Right cardiac atrium (tissue), 5 donors: ENCODE measurements at places on chromosomes 2 and 18.
A peak's percentile ranks its signal among the peaks of the same experiment; 100 is the strongest.

- DNase-seq: no peak
Measured at GRCh38 chr18:11150271-11150615, 874 bp upstream of the PIEZO2 start.

GRCh38 chr18:32478807-32479206, 8.1 kb upstream of the GAREM1 start:
- DNase-seq: no peak

- DNase-seq: no peak
Measured at GRCh38 chr2:151782378-151783132, 45.7 kb downstream of the ARL5A start.

- no peak for DNase-seq
Measured at GRCh38 chr18:54100920-54101470, 123.5 kb downstream of the MBD2 start.

DNA sequence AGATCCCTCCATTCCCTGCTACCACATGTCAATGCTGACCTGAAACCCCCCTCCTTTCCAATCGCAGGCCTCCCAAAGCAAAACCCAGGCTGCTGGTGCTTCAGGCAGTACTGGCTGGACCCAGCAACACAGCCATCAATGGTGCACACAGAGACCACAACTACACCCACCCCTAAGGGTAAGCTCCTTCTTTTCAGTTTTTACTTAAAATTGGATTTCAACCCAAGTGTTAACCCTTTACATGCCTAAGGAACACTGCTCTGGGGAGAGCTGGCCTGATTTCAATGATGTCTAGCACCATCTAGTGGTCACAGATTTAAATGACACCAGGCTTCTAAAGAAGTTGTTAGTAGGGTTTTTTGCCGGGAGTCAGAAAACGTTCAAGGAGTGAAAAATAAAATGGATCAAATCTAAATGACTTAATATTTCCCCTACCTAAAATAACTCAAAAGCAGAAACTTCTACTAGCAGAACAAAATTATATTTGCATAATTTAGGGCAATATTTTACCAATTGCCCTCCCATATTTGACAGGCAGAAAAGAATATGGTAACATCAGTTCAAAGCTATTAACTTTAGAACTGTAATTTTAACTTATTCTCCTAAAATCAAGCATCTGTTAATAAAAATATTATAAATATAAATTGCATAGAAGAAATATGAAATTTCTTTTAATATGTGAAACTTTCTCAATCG, 24.6 kb downstream of the FECH start:
- no peak for DNase-seq

DNA sequence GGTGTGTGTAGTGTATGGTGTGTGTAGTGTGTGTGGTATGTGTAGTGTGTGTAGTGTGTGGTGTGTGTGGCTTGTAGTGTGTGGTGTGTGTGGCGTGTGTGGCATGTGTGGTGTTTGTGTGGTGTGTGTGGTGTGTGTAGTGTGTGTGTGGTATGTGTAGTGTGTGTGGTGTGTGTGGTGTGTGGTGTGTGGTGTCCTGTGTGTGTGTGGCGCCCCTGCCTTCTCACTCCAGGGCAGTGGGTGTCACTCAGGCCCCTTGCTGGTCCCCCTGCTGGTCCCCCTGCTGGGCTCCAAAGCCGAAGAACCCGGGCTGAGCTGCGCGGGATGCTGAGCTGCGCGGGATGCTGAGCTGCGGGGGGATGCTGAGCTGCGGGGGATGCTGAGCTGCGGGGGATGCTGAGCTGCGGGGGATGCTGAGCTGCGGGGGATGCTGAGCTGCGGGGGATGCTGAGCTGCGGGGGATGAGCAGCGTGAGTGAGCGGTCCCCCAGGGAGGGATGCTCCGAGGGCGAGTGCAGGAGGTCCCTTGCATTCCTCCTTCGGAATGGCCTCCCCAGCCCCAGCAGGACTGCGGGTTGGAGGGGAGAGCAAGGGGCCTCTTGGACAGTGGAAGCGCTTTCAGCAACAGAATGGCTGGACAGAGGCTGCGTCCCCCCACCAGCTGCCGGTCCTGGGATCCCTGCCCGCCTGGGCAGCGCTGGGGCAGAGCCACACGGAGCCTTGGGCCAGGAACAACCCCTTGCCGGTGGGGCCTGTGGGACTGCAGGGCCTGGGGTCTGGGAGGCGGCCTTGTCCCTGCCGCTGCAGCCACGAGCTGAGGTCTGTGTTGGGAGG, 3.4 kb upstream of the RTP5 start:
- DNase-seq: peak; percentile 56

GRCh38 chr2:24493713-24494112, 2.7 kb downstream of the NCOA1 start:
- no peak for DNase-seq

DNA sequence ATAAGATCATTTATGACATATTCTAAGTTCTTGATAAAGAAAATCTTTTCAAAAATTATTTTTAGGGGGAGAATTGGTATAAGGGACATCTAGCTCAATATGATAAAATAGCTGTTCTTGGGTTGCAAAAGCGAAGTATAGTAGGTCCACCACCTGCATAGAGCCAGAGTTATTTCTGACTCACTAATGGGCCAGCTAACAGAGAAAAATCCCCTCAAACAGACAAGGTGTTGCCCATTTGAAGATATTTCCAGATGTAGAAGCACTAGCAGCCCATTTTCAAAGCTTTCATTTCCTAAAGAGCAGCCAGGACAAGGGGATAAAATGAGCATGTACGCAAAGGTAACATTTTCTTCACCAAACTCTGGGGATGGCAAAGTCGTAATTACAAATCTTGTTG, 165.7 kb upstream of the FN1 start:
- no peak for DNase-seq

DNA sequence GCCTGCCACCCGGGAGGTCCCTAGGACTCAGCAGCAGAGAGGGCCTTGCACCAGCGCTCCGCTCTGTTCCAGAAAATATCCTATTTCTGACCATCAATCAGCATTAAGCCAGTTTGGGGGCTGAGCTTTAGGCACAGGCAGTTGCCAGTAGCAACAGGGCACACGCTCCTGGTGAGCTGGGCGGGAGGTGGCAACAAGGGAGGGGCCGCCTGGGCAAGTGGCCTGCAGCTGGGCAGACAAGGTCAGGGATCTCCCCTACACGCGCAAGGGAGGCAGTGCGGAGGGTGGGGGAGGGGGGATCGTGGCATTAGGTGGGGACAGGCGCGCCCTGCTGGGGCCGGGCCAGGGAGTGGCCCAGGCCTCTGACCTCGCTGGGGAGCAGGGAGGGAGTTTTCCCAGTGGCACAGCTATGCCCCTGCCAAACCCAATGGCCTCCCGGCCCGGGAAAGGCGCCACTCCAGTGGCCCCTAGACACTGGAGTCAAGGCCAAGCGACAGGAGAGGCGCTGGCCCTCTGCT, 302.8 kb downstream of the NCKAP5 start:
- DNase-seq: peak; percentile 58
